Thymus (tissue), 14 donors: ENCODE measurements at places on chromosomes 1 and 21. TPM values are rescaled to one million over a fixed set of nuclear protein-coding genes. Genes with fewer than 3 reads are reported as not detected.
A peak's percentile ranks its signal among the peaks of the same experiment; 100 is the strongest.

CYP4A22 gene
- total RNA-seq, result not detected

RNU1-1 gene
- 17,380 TPM for total RNA-seq

- DNase-seq, result no peak
- no peaks in the 10 kb centered on the region for H3K27me3 ChIP-seq
- peaks cover 26% of the 10 kb centered on the region for H3K4me1 ChIP-seq
- peaks cover 14% of the 10 kb centered on the region for H3K36me3 ChIP-seq
- H3K27ac ChIP-seq, result no peak overlapping the region
- H3K4me3 ChIP-seq, result no peak overlapping the region
Observed at GRCh38 chr1:9853249-9853595, 29.5 kb upstream of the CLSTN1 start.

GRCh38 chr1:103122983-103123720 lies 14.8 kb upstream of the COL11A1 start:
- no peak overlapping the region for H3K4me3 ChIP-seq
- no peaks in the 10 kb centered on the region for H3K4me1 ChIP-seq
- no peak overlapping the region for H3K27ac ChIP-seq
- no peak for DNase-seq
- no peaks in the 10 kb centered on the region for H3K36me3 ChIP-seq
- H3K27me3 ChIP-seq, result no peaks in the 10 kb centered on the region

DNA sequence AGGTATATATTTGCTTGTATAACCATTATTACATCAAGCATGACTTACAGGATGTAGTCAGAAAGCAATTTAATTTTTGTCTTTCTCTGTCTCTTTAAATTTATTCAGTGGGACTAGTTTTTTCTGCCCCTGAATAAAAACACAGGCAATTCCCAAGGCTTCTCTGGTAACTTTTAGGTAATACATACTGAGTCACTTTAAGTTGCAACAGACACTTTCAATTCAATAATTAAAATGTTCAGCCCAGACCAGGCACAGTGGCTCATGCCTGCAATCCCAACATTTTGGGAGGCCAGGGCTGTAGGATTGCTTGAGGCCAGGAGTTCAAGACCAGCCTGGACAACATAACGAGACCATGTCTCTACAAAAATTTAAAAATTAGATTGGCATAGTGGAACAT lies 12.3 kb downstream of the SLC44A3 start:
- no peak for DNase-seq
- no peaks in the 10 kb centered on the region for H3K36me3 ChIP-seq
- no peaks in the 10 kb centered on the region for H3K4me1 ChIP-seq
- H3K27me3 ChIP-seq, result peaks cover 5% of the 10 kb centered on the region

- peak overlapping the region; percentile 51 for H3K4me3 ChIP-seq
- no peaks in the 10 kb centered on the region for H3K36me3 ChIP-seq
Observed at GRCh38 chr1:65254320-65255034, 54.9 kb upstream of the DNAJC6 start.

- no peak overlapping the region for H3K4me3 ChIP-seq
- H3K4me1 ChIP-seq, result peaks cover 3% of the 10 kb centered on the region
- no peaks in the 10 kb centered on the region for H3K27me3 ChIP-seq
- no peak overlapping the region for H3K27ac ChIP-seq
Observed at GRCh38 chr1:227547310-227548118, 15.8 kb upstream of the ZNF678 start.

- peaks cover 51% of the 10 kb centered on the region for H3K4me1 ChIP-seq
- no peak overlapping the region for H3K4me3 ChIP-seq
- no peak overlapping the region for H3K27ac ChIP-seq
- no peak for DNase-seq
- no peaks in the 10 kb centered on the region for H3K36me3 ChIP-seq
Observed at GRCh38 chr1:909861-910310, 13.8 kb upstream of the SAMD11 start.

DNA sequence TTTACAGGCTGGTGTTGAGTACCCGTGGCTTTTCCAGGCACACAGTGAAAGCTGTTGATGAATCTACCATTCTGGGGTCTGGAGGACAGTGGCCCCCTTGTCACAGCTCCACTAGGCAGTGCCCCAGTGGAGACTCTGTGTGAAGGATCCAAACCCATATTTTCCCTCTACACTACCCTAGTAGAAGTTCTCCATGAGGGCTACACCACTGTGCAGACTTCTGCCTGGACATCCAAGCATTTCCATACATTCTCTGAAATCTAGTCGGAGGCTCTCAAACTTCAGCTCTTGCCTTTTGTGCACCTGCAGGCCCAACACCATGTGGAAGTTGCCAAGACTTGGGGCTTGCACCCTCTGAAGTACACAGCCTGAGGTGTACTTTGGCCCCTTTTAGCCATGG lies 227.8 kb downstream of the BACH1 start:
- no peaks in the 10 kb centered on the region for H3K27me3 ChIP-seq
- H3K4me3 ChIP-seq, result no peak overlapping the region
- DNase-seq, result no peak
- H3K27ac ChIP-seq, result no peak overlapping the region
- no peaks in the 10 kb centered on the region for H3K4me1 ChIP-seq
- H3K36me3 ChIP-seq, result no peaks in the 10 kb centered on the region

DNA sequence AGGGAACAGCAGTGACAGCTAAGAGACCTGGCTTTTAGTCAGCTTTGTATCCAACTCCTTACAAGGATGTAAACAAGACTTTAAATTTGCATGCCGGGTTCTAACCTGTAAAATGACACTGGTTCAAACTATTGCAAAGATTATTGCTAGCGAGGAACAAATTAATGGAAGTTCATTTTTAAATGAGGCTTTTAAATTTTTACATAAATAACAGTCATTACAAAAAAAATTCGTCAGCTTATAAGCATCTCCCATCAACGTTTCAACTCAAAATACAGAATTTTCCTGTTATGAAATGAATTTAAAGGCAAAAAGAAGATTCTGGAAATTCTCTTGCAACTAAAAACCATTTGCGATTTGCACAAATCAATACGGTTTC lies 668 bp downstream of the KIF14 start:
- no peaks in the 10 kb centered on the region for H3K27me3 ChIP-seq
- H3K36me3 ChIP-seq, result peaks cover 21% of the 10 kb centered on the region
- H3K27ac ChIP-seq, result no peak overlapping the region
- DNase-seq, result no peak
- peaks cover 4% of the 10 kb centered on the region for H3K4me1 ChIP-seq

DNA sequence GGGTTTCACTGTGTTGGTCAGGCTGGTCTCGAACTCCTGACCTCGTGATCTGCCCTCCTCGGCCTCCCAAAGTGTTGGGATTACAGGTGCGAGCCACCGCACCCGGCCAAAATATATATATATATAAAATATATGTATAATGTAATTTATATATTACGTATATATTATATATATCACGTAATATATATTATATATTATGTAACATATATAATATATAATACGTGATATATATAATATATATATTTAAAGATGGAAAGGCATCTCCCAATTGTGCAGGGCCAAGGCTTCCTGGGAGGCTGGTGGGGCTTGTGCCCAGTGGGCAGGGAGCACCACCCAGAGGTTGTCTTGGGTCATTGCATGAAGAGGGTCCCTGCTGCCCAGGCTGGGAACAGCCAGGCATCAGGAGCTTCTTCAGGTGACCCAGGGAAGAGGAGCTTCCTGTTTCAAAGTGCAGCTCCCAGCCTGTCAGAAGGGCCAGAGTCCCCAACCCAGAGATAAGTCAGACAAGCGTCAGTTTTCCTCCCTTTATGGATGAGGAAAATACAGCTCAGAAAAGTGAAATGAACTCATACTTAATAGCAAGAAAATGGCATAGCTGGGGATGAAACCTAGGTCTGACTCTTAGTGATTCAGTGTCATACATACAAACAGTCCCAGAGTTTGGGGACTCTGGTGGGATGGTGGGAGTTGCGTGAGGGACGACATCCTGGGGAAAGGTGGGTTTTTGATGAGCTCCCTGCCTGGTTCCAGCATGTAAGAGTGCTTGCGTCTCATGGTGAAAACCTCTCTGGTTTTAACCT lies 12.0 kb downstream of the UBE2Q1 start:
- H3K27ac ChIP-seq, result no peak overlapping the region
- no peak for DNase-seq
- H3K4me3 ChIP-seq, result no peak overlapping the region
- H3K27me3 ChIP-seq, result no peaks in the 10 kb centered on the region
- H3K4me1 ChIP-seq, result no peaks in the 10 kb centered on the region
